ENCODE measurements at places on chromosomes 4 and X. TPM values are rescaled to one million over a fixed set of nuclear protein-coding genes. Genes with fewer than 3 reads are reported as not detected.

ARX gene
- total RNA-seq, result not detected

ASB9 gene
- total RNA-seq, result 2.9 TPM

PF4V1 gene
- not detected for total RNA-seq

CT45A1 gene
- not detected for total RNA-seq

XAGE1A gene
- not detected for total RNA-seq

SLC7A11 gene
- 6.4 TPM for total RNA-seq

Data from dermis microvascular lymphatic vessel endothelial cell (primary cell).